ENCODE measurements at places on chromosomes 12 and 14.

- no peak for DNase-seq
Observed at GRCh38 chr12:108966378-108967151, 54.3 kb downstream of the SVOP start.

GRCh38 chr14:22560662-22561365 lies 28.2 kb downstream of the DAD1 start:
- no peak for DNase-seq

GRCh38 chr12:121980191-121980891 lies 41.3 kb upstream of the BCL7A start:
- DNase-seq, result peak; percentile 19

DNA sequence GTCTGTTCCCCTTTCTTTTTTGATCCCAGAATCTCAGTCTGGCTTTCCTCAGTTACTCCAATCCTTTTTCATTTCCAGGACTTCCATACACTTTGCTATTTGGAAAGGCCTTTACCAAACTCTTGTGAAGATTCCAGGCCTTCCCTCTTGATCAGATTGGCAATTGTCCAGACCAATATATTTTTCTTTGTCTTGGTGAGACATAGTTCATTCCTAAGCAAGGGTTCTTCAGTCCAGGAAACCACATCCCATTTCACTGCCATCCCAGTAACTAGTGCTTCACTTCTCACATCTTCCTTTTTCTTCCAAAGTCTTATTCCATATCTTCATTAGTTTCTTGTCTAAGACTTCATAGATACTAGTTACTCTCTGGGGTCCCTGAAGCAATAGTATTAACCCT lies 2.1 kb upstream of the PTPRQ start:
- no peak for DNase-seq

DNA sequence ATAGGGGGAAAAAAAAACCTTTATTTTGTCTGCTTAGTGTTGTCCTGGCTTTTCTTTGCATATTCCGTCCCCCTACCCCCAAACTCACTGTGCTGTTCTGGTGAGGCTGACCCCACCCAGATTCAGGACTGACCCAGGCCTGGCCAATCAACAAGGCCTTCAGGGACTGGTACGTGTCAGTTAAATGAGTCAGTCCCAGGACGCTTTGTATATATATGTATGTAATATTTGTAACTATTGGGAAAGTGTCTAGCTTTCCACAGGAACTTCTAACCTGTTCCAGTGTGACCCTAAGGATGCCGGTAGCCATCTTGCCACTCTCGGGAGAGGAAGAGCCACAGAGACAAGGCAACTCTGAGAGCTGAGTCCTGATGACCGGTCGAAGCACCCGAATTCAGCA lies 107.4 kb downstream of the VCPKMT start:
- no peak for DNase-seq

DNA sequence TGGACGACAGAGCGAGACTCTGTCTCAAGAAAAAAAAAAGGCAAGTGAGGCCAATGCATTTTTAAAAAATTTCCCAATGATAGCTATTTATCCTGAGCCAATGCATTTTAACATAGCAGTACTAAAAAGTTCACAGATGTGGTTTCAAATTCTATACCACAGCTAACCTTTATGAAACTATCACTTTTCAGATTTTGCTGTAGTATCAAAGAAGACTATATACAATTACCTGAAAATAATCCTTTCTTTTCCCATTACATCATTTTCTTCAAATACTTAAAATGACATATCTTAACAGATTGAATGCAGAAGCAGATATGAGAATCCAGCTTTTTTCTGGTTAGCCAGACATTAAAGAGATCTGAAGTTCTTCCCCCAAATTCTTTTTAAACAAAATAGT lies 13.2 kb downstream of the ATF7 start:
- no peak for DNase-seq

- DNase-seq, result no peak
Observed at GRCh38 chr14:37707716-37708115, 112.3 kb downstream of the TTC6 start.

DNA sequence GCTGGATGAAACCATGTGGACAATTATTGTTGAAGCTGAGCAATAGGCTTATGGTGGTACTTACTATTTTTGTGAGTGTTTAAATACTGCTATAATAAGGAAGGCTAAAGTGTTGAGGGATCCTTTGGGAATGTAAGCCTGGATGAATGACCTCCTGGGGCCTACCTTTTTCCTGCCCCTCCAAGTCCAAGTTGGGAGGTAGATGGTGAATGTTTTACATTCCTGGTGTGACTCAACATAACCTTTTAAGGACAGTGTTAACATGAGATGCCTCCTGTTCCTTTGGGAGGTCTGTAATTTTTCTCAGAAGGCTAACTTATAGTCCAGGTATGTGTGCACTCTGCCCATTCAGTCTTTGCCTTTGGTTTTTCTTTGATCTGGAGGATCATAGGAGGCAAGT lies 315.9 kb downstream of the NRXN3 start:
- DNase-seq, result no peak
